ENCODE measurements at places on chromosomes 2 and 18.

DNA sequence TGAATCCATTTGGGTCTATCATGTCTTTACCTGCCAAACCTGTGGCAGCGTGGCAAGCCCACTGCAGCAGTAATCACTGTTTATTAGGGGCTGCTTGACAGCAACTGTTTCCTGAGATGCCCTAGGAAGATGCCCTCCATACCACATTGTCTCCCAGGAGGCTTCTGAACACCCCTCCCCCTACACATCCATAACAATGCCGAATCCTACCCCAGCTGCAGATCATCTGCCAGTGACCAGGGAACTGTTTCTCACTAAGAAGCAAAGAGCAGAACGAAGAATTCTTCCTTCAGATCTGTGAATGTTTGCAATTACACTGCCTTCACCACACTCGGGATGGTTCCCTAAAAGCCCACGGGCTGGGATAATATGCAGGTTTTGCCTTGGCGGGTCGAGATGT lies 127.8 kb downstream of the VIT start:
- no peak overlapping the region for H3K27ac ChIP-seq
- no peaks in the 10 kb centered on the region for H3K36me3 ChIP-seq
- peaks cover 1% of the 10 kb centered on the region for H3K27me3 ChIP-seq
- H3K4me3 ChIP-seq = no peak overlapping the region
- no peaks in the 10 kb centered on the region for H3K4me1 ChIP-seq

GRCh38 chr18:79589601-79590091 lies 90.0 kb upstream of the CTDP1 start:
- no peak for DNase-seq
- H3K27ac ChIP-seq = no peak overlapping the region
- no peaks in the 10 kb centered on the region for H3K4me1 ChIP-seq
- no peak overlapping the region for H3K4me3 ChIP-seq
- peaks cover 12% of the 10 kb centered on the region for H3K27me3 ChIP-seq

DNA sequence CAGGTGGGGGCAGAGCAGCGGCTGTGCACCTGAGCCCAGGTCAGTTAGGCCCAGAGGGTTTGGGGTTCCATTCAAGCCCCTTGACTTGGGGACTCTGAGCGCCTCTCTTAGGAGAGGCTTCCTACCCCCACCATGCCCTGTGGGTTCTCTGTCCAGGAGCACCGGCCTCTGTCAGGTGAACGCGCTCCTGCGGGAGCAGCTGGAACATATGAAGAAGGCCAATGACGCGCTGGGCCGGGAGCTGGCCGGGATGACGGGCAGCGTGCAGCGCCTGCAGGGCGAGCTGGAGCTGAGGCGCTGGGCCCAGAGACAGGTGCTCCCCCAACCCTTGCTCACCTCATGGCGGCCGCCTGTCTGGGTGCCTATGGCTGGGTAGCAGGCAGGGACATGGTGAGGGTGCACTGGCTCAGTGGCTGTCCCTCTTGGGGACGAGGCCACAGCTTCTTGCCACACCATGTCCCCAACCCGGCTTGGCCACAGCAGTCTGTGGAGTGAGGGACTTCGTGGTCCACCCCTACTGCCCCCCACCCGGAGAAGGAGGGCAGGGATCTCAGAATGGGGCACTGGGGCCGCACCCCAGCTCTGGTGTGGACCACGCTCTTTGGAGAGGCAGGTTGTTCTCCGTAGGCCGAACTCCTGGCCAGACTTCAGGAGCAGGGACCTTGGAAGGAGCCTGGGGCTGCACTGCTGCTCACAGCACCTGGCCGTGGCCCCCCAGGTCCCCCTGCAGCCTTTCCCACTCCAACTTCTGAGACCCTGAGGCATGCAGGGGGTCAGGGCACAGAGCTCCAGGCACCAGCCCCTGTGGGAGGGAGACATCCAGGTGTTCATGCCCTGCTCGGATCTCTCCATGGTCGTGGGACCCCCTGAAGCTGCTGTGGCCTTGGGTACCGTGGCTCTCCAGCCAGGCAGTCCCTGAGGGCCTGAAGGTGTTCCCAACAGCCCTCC lies 19.7 kb downstream of the CROCC2 start:
- no peaks in the 10 kb centered on the region for H3K4me1 ChIP-seq
- no peaks in the 10 kb centered on the region for H3K36me3 ChIP-seq
- DNase-seq = no peak
- no peak overlapping the region for H3K27ac ChIP-seq
- H3K27me3 ChIP-seq = no peaks in the 10 kb centered on the region

DNA sequence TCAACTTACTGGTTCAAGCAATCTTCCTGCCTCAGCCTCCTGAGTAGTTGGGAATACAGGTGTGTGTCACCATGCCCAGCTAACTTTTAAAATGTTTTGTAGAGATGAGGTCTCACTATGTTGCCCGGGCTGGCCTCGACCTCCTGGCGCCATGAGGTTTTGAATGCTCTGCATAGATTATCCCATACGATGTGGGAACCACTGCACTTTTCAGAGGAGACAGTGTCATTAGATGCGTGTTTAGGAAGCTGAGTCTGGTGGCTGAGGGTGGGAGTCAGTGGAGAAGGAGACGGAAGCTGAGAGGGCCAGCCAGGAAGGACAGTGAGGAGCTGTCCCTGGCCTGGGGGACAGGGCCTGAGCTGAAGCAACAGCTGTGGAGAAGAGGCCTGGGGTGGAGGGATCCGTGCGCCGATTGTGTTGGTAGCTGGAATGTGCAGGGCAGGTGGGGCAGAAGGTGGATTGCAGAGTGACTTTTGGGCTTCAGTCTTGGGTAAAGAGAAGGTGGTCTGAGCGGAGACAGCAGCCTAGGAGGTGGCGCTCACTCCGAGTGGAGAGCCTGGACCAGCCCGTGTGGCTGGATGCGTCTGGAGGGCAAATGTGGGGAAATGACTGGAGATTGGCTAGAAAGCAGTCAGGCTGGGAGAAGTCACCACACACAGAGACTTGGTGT lies 68.0 kb downstream of the LDLRAD4 start:
- DNase-seq = no peak
- H3K36me3 ChIP-seq = no peaks in the 10 kb centered on the region
- H3K27me3 ChIP-seq = peaks cover 15% of the 10 kb centered on the region
- H3K4me3 ChIP-seq = no peak overlapping the region
- H3K27ac ChIP-seq = no peak overlapping the region

- no peak overlapping the region for H3K4me3 ChIP-seq
- no peak overlapping the region for H3K27ac ChIP-seq
- peaks cover 6% of the 10 kb centered on the region for H3K4me1 ChIP-seq
- no peak for DNase-seq
Observed at GRCh38 chr2:168355121-168355520, 101.0 kb upstream of the CERS6 start.

GRCh38 chr2:144267239-144267638 lies 252.7 kb downstream of the ZEB2 start:
- no peaks in the 10 kb centered on the region for H3K4me1 ChIP-seq
- H3K4me3 ChIP-seq = no peak overlapping the region
- DNase-seq = no peak

- DNase-seq = no peak
- no peaks in the 10 kb centered on the region for H3K27me3 ChIP-seq
- no peak overlapping the region for H3K4me3 ChIP-seq
- peaks cover 11% of the 10 kb centered on the region for H3K4me1 ChIP-seq
- peaks cover 2% of the 10 kb centered on the region for H3K36me3 ChIP-seq
- H3K27ac ChIP-seq = no peak overlapping the region
Observed at GRCh38 chr18:8779251-8779650, 73.9 kb downstream of the MTCL1 start.

- no peaks in the 10 kb centered on the region for H3K36me3 ChIP-seq
- H3K4me1 ChIP-seq = no peaks in the 10 kb centered on the region
- H3K27ac ChIP-seq = no peak overlapping the region
- H3K27me3 ChIP-seq = no peaks in the 10 kb centered on the region
- H3K4me3 ChIP-seq = no peak overlapping the region
Observed at GRCh38 chr2:31221544-31221943, 4.2 kb upstream of the CAPN14 start.

Data from endothelial cell of umbilical vein (primary cell).